ENCODE measurements at places on chromosomes 3 and 15.
A peak's percentile ranks its signal among the peaks of the same experiment; 100 is the strongest.

GRCh38 chr15:43067717-43068461, 37.9 kb downstream of the UBR1 start:
- DNase-seq, result no peak

DNA sequence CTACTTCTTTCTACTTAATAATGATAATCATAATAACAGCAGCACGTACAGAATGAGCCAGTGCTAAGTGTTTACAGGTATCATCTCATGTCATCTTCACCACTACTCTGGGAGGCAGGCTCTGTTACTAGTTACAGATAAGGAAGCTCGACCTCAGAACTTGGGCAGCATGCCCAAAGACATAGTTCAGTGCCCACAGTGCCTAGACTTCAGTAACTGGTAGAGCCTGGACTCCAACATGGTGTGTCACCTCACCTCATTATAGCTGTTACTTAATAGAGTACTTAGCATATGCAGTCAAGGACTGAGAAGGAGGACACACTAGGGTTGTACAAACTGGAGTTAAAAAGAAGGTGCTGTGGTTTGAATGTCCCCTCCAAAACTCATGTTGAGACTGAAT, 7.6 kb downstream of the GADL1 start:
- no peak for DNase-seq

GRCh38 chr15:33005582-33005981, 188.9 kb downstream of the FMN1 start:
- DNase-seq, result no peak

DNA sequence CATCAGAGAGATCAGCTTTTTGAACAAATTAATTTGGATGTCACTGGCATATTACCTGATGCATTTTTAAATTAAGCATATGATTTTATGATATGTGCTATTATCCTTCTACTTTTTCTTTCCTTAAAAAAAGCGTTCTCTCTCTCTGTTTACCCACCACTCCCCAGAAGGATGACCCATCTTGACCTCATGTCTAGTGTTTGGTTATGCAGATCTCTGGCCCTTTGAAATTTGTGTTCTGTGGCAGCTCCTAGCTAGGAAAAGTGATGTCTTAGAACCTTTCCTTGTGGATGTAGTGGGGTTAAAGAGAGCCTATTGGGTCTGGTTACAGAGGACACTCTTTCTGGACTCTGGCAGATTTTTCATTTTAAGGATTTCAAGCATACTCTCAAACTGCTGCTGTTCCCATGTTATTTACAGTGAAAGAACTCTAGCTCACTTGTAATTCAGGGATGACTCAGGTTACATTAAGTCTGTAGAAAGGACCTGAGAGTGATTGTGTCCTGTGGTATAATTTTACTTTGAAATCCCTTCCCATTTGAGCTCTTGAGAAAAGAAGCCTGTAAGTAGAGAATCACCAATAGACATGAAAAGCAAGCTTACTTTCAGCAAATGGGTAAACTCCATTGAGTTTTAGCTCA, 23.8 kb downstream of the ARHGEF26 start:
- DNase-seq, result no peak

GRCh38 chr3:171315101-171315500, 145.1 kb downstream of the TNIK start:
- no peak for DNase-seq

GRCh38 chr3:133246119-133246518, 153.7 kb upstream of the BFSP2 start:
- no peak for DNase-seq

DNA sequence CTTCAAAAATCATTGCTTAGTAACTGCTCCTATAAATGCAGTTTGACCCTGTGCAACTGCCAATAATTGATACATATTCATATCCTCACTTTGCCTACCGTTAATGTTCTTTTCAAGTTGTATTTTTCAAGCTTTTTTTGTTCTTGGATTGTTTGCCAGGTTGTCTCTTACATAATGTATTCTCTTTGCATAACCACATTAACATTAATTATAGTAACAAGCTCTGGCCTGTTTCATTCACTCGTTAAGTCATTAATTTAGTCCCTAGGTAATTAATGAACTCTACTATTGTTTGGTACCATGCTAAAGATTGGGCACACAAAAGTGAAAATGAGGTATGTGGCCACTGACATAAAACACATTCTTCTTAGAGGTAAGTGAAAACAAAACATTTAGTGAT, 1338.8 kb downstream of the NSUN3 start:
- DNase-seq, result no peak

GRCh38 chr15:71708741-71709140, 101.6 kb upstream of the NR2E3 start:
- DNase-seq, result no peak

DNA sequence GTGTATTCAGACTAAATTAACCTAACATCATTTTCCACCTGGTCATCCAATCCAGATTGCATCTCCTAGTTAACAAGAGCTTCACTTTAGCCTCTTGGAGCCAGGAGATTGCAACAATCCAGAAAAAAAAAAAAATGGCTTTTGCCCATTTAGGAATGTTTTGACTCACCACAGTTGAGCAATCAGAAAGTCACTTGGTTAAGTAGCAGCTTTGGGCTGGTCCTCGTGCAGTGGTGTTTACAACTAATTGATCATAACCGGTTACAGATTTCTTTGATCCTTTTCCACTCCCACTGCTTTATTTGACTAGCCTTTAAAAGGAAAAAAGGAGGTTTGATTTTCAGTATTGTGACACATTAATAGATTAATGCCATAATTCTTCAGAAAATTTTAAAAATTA, 688.8 kb upstream of the CCDC54 start:
- DNase-seq, result no peak

DNA sequence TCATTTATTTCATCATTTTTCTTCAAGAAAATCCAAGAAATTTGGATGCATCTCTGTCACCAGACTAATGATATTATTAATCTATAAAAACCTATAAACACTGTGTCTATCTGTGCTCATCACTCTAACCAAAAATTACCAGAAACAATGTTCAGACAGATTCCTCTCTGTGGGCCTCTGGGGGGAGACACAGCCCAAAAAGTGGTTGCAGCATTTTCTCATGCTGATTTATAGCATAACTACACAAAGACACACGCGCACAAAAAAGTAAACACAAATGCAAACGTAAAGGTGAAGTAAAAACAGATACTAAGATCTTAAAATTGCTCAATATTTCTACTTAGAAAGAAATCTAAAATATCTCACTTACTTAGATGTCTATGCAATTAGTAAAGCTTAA, 976.0 kb downstream of the GBE1 start:
- DNase-seq, result no peak

GRCh38 chr15:91444656-91445055, 344.6 kb downstream of the SV2B start:
- no peak for DNase-seq

- DNase-seq, result no peak
These were observed 244.0 kb downstream of the GABRG3 start for GRCh38 chr15:27214961-27215360.

- no peak for DNase-seq
These were observed 3.5 kb upstream of the ABHD17C start for GRCh38 chr15:80691575-80691974.

- DNase-seq, result no peak
These were observed 86.4 kb downstream of the NSMCE3 start for GRCh38 chr15:29183071-29183831.

GRCh38 chr3:63934041-63934866, 22.1 kb upstream of the SCAANT1 start:
- DNase-seq, result no peak

DNA sequence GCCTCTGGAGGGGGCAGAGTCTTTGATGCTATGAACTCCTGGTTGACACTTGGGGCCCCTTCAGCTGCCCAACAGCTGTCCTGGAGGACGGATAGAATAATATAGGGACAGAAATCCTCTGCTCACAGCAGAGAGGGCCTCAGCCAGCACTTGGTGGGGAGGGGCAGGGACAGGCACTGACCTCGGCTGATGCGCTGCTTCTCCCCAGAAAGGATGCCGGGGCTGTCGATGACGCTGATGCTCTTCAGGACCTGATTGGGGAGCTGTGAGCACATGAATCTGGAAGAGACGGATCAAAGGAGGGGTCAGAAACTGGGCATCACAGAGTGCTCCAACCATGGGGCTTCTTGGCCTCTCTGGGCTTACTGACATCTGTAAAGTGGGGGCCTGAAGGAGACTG, 29.5 kb downstream of the EHD4 start:
- DNase-seq, result no peak

DNA sequence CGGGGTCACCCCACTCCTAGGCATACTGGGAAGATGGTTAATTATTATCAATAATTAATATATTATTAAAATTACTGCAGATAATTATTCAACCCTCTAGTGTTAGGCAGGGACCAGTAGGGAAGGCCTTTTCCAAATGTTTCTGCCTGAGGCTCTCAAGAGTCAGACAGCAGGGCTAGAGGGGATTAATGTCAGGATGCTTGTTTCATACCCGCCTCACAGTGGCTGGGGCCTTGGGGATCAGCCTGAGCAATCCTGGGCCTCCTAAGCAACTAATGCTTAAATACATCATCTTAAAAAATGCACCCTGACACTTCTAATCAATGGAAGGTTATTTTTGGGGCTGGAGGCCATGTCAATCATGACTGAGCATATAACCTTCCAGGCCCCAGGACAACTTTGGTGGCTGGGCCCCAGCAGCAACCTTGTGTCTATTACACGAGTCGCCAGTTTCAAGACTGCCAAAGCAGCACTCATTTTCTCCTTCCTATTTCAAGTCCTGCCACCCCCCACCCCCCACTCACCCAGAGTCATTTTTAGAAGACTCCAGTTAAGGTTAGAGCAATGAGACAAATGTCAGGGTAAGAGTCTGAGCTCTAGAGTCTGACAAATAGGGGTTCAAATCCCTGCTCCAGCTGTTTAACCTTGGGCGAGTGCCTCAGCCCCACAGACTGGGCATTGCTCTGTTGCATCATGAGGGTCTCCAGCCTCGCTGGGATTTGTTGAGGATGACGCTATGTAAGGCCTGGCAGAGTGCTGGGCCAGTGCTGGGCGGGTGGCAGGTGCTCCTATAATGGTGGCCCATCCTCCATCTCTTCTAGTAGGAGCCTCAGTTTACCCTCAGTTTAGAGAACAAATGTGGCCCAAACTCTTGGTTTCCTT, 6.1 kb downstream of the AMOTL2 start:
- DNase-seq, result no peak

DNA sequence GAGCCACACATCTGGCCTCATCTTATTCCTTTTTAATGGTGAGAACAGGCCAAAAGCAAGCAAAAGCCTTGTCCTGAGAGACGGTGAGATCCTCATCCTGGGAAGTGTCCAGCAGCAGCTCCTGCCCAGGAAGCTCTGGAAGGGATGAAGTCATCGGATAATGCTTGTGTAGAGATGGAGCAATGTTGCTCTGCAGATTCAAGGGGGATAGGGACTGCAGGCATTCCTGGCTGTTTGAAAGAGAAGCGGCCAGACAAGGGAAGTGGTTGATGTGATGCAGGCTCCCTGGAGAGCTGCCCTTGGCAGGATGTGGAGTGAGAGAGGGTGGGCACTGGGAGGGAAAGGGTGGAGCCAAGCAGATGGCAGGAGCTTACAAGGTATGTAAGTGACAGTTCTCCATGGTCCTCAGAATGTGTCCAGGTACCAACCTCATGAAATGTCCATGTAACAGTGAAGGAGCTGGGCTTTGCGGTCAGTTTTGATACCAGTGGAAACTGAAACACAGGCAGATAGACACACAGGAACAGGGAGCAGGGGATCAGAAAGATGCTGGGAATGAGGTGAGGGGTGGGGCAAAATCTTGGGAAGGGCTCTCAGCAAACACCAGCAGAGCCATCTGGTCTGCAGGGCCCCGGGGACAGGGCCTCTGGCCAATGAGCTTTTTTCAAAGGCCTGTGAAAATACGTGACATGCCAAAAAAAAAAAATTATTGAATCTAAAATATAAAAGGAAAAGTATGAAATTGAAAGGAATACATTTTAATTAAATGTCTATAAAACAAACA, 32.2 kb upstream of the LACTB start:
- DNase-seq, result no peak

- no peak for DNase-seq
These were observed 43.4 kb downstream of the HLTF start for GRCh38 chr3:149042789-149043386.

DNA sequence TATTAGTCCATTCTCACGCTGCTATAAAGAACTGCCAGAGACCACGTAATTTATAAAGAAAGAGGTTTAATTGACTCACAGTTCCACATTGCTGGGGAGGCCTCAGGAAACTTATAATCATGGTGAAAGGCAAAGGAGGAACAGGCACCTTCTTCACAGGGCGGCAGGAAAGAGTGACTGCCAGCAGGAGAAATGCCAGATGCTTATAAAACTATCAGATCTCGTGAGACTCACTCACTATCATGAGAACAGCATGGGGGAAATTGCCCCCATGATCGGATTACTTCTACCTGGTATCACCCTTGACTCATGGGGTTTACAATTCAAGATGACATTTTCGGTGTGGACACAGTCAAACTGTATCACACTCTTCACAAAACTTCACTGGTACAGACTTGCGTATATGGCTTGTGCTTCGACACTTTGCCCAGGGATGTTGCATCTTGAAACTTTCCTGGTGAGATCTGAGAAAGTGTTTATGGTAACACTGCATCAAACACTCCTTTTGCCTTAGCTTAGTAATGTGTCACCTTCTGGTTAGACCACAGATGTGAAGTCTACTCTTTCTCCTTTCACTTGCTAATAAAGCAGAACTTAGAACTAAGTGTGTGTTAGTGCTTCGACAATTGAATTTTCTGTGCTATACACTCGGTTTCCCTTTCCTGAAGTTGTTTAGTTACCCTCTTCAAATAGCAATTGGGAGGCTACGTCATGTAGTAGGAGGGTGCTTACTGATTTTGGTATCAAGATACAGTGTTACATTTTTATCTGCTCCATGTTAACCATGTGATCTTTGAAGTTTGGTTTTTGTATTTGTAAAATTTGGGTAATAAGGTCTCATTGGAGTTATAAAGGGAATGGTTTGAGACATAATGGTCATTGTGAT, 185.7 kb downstream of the LPP start:
- peak; percentile 20 for DNase-seq

GRCh38 chr3:101009386-101009785, 16.2 kb upstream of the ABI3BP start:
- no peak for DNase-seq

GRCh38 chr15:53074221-53074620, 284.1 kb upstream of the ONECUT1 start:
- no peak for DNase-seq

- no peak for DNase-seq
These were observed 10.8 kb downstream of the CBLB start for GRCh38 chr3:105858017-105858416.

GRCh38 chr3:17771177-17772017, 29.0 kb upstream of the TBC1D5 start:
- no peak for DNase-seq

GRCh38 chr3:124014366-124014942, 22.5 kb upstream of the ROPN1 start:
- DNase-seq, result no peak

DNA sequence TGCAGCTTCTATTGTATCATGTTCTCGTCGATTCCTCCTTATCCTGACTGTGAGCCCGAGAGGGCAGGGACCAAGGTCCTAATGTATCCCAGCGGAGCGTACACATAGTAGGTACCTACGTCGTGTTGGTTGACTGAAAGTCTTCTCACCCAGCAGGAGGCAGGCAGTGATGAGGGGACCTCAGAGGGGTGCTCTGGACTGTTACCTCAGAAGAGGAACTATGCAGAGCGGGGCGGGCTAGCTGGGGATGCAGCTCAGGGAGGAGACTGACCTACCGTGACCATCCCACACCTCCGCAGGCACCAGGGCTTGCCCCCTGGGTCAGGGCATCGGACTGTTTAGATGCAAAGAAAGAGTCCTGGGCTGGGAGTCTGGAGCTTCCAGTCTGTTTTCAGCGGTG, 11.4 kb downstream of the CHAC1 start:
- no peak for DNase-seq

GRCh38 chr3:12232785-12233300, 56.0 kb upstream of the PPARG start:
- DNase-seq, result no peak

- no peak for DNase-seq
These were observed 269.4 kb upstream of the RBMS3 start for GRCh38 chr3:29011441-29011840.
